Hematopoietic multipotent progenitor cell (in vitro differentiated cells): ENCODE measurements at places on chromosomes 12 and 14.

DNA sequence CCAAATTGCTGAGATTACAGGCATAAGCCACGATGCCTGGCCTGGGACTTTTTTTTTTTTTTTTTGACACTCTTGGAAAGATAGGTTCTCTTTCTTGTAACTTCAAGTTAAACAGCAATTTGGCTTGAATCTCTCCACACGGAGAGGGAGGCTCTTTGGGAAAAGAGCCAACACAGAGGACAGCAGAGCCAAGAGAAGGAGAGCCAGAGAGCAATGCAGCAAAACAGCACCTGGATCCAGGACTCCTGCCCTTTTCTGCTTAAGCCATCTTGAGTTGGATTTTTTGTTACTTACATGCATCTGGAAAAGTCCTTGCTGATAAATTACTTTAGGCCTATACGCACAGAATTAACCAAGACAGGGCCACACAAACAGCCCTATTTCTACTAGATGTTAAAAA, 176.8 kb downstream of the APAF1 start:
- no peak for DNase-seq

- no peak for DNase-seq
Observed at GRCh38 chr12:46547421-46548354, 175.1 kb upstream of the SLC38A2 start.

- no peak for DNase-seq
Observed at GRCh38 chr12:78305808-78306207, 475.1 kb downstream of the NAV3 start.

DNA sequence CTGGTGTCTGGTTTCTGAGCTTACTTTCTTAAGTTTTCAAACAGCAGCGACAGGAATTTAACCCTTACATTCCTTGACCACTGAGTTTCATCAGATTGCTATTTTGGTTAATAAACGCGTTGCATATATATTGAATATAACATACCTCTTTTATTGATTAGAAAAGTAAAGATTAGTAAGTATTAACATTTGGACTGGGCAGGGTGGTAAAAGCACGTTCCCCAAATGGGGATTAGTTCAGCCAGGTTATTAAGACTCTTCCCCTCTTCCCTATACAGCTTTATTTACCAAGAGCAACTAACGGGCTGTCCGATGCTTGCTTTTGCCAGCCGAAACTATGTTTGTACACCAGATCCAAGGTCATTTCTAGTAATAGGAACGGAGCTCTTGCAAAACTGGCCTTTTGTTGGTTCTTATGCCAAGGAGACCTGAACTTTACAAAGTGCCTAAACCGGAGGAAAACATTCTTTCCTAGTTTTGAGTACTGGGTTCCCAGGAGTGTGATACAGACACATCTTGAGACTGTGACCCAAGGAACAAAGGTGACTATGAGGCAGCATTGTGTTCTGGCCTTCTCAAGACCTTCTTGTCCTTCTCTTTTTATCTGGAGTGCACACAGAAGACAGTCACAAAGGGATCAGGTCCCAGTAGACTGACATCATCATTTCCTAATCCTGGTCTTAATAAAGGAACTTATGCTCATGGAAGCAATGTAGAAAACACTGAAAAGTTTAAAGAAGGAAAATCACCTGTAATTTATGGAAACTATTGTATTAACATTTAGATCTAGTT, 2.6 kb downstream of the GLRX5 start:
- no peak for DNase-seq

- DNase-seq, result no peak
Observed at GRCh38 chr14:75370416-75371205, 57.2 kb upstream of the JDP2 start.

GRCh38 chr12:27297566-27297965, 35.1 kb upstream of the BMAL2 start:
- DNase-seq, result peak; percentile 19

GRCh38 chr12:124687174-124687902, 119.9 kb upstream of the NCOR2 start:
- no peak for DNase-seq

DNA sequence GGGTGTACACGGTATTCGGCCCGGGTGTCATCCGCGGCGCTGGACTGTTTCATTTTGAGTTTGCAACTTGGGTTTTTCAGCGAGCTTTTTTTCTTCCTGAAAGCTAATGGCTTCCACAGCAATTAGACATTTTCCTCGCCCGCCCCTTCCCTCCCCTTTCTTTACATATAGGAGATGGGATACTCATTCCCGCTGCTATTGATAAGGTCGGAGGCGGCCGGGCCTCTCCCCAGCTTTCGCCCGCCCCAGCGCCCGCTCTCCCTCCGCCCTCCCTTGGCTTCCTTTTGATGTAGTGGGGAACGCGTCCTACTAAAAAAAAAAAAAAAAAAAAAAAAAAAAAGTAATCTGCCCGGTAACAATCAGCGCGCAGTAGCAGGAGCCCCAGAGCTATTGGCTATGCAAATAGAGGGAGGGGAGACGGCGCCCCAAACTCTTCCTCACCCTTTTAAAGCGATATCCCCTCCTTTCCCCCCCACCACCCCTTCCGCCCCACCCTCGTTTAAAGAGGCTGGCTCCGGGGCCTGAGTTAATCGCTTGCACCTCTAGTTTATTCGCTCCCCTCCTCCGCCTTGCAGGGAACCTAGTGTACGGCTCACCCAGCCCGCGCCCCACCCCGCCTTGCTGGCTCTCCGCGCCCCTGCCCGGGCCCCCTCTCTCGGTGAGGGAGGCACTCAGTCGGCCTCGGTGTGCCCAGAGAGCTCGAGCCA, 1.7 kb upstream of the CCND2 start:
- peak; percentile 62 for DNase-seq

GRCh38 chr14:77583657-77584056, 32.8 kb downstream of the SPTLC2 start:
- DNase-seq, result no peak

DNA sequence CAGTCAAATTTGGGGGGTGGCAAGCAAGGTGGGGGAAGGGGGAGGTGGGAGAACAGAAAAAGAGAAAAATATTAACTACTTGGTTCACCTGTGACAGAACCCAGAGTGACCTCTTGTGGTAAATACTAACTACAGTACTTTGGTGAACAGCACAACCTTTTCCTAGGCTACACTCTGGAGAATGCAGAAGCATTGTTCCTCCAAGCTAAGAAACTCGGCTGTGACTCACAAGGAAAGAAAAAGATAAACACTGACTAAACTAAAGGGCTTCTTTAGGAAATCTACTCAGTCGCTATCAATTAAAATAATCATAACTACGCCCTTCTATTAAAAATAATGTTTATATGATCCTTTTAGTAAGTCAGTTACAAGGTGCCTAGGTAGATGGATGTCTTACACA, 5.4 kb downstream of the KCNH5 start:
- DNase-seq, result no peak

- DNase-seq, result no peak
Observed at GRCh38 chr12:113072136-113072535, 15.6 kb downstream of the DTX1 start.

GRCh38 chr12:132851465-132851864, 22.8 kb upstream of the GOLGA3 start:
- no peak for DNase-seq

- no peak for DNase-seq
Observed at GRCh38 chr12:100448656-100449055, 25.0 kb upstream of the NR1H4 start.

DNA sequence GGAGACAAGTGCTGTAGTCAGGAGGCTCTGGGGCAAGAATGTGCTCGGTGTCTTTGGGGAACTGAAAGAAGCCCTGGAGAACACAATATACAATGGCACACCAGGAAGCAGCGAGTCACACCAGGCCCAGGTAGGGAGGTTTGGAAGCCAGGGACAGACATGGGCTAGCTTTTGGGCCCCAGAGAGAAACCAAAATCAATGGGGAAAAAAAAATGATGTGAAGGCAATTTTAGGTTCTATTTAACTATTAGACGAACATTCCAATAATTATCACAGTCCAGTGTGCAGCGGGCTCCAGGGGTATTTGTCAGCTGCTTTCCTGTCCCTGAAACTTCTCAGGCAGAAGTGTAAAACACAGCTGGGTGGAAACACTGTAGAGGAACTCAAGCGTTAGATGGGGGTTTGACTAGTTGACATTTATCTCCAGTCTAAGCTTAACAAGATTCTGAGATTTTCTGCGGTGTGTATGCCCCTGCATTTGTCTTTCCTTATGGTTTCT, 21.8 kb upstream of the EGLN3 start:
- DNase-seq, result no peak

GRCh38 chr12:59142183-59142790, 222.0 kb upstream of the LRIG3 start:
- DNase-seq, result no peak

DNA sequence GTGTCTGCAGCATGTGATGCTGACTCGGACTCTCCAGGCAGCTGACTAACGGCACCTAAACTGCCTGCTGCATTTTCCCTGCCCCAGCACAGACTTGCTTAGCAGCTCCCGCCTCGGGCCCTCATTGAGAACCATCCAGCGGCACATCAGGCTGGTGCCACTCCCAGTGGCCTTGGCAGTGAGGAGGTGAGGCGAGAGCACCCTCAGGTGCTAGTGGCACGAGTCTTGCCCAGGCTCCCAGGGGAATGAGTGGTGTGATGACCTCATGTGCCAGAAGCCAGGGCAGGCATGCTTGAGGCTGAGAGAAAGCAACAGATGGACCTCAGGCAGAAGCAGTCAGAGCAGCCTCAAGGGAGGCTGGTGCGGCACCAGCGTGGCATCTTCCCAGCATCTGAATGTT, 60.2 kb downstream of the PRKCH start:
- DNase-seq, result no peak

DNA sequence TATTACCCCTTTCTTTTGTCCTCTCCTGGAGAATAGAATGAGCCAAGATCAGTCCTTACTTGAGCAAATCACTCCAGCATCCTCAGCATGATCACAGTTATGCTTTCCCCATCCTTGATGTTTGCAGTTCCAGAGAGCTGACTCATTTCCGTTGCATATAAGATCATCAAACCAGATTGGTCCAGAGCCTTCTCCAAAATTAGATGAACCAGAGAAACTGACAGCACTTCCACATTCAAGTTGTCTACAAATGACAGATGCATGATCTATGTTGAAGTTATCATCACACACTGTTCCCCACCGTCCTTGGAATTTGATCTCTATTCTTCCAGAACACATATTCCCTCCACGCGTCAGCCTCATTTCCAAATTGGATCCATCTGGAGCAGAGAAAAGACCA, 4.8 kb downstream of the CD163 start:
- DNase-seq, result no peak

DNA sequence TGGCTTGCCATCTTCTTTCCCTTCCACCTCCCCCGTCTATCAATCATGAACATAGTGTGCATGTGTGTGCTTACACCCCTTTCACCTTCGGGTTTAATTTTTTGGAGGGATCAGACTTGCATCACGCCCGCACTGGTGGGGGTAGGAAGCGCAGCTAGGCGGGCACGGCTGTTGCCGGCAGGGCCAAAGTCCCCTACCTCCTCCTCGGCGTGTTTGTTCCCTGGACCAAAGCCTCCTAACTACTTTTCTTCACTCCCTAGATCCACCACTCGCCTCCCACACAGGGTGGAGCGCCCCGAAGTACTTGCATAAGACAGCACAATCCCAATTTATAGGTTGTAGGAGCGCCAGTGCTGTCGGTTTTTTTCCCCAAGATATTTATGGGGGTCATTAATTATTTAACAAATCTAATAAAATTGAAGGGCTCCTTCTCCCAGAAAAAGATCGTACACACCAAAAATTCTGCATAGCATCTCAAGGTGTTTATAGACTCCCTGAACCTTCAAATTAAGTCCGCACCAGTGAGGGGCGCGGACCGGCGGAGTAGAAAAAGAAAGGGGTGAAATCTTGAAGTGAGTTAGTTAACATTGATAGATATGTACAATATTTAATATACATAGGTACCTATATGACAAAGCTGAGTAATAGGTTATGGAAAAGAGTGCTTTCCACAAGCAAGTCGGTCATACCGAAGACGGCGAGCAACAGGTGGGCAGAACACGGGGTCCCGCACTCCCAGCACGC, 717 bp downstream of the PKP2 start:
- no peak for DNase-seq

DNA sequence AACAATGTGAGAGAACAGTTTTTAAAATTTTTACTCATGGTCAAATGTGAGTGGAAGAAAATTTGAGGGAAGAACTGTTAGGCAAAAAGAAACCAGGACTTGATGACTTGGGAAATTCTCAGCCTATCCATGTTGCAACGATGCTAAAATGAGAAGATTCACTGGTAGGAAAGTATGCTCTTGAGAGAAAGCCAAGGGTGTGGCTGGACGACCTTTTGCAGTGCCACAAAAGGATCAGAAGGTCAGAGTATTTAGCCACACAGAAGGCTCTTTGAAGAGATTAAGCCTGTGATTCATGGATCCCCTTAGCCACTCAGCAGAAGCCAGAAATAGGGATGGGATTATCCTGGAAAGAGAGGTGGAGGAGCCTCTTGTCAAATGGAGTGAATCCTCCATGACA, 336.8 kb downstream of the LRIG3 start:
- DNase-seq, result no peak

- no peak for DNase-seq
Observed at GRCh38 chr12:7642287-7642686, 23.4 kb downstream of the APOBEC1 start.

- DNase-seq, result no peak
Observed at GRCh38 chr12:115183752-115184151, 499.8 kb upstream of the TBX3 start.

GRCh38 chr14:104660597-104660996, 28.8 kb upstream of the INF2 start:
- no peak for DNase-seq
